ENCODE measurements at places on chromosomes 11 and 22.

- DNase-seq = peak; percentile 89
Observed at GRCh38 chr22:28442264-28442710, 237.4 kb downstream of the TTC28 start.

- DNase-seq = no peak
Observed at GRCh38 chr11:2099516-2100349, 39.5 kb downstream of the IGF2 start.

DNA sequence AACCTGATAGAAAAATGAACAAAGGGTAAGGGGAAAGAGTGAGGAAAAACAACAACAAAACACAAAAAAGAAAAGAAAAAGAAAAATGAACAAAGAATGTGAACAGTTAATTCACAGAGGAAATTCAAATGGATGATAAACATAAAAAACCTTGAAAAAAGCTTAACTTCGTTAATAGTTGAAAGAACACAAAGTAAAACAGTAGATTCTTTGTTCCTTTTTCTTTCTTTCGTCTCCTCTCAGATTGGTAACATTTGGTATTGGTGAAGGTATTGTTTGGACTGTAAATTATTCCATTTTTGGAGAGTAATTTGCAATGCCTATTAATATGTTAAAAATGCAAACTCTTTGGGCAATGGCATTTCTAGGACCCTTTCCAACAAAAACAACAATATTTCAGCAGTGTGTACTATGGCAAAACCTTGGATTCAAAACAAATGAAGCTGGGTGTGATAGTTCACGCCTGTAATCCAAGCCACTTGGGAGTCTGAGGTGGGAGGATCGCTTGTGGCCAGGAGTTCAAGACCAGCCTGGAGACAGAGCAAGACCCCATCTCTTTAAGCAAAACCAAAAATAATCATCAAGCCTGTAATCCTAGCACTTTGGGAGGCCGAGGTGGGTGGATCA is 3.3 kb upstream of the BACE1 start:
- peak; percentile 33 for DNase-seq

DNA sequence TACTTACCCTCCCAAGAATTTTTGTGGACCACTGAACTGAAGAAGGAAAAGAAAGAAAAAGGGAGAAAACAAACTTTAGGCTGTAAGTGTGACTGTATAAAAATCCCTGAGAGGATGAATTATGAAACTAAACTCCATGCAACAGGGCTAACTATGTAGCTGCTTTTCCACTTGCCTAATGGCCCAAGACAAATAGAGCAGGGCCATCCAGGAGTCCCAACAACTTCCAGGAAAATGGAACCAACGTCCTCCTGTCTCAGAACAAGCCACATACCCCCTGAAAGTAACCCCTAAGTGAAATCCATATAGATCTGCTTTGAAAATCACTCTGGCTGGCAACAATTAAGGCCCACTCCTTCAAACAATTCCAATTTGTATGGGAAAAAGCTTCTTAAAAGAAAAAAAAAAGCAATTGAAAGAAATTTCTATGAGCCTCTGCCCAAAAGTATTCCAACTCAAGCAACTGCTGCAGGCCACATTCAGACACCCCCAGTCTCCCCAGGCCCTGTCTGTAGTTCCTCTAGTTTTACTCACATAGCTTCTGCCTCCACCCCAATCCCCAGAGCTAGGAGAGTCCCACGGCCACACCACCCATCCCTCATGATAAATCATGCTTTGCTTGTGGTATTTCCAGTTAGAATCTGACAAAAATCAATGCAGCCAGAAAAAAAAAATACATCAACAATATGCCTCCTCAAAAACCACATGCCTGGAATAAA is 12.7 kb downstream of the RBFOX2 start:
- DNase-seq = no peak

Measured in AG08395 (cell line).